ENCODE measurements at places on chromosomes 5 and 9. TPM values are rescaled to one million over a fixed set of nuclear protein-coding genes. Genes with fewer than 3 reads are reported as not detected.
A peak's percentile ranks its signal among the peaks of the same experiment; 100 is the strongest.

DNA sequence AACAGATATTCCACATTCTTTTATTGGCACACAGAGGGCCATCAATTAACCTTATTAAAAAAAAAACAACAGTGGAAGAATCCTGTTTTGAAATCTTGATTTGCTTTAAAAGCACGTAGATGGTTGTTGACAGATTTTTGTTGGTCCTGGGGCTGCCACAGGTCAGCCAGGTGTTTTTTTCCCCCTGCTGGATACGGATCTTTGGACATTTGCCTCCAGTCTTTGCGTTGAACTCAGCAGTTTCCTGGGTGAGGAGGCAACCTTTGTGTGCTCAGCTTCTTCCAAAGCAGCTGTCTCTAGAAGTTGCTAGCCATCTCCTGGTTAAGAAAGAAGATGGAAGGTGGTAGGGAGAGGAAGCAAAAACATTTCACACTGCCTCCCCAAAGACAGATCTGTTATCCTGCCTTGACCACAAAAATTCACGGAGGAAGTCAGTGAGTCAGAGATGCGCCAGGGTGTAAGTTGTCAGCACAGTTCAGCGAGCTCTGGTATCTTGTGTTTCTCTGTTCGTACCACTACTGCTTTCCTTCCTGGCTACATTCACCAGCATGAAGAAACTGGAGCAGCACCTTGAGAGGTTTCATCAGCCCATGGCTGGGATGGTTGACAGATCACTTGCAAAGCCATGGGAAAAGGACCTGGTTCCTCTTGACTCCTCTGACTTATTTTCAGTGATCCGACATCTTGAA lies 207.3 kb downstream of the ARHGAP26 start:
- peak; percentile 78 for DNase-seq

DNA sequence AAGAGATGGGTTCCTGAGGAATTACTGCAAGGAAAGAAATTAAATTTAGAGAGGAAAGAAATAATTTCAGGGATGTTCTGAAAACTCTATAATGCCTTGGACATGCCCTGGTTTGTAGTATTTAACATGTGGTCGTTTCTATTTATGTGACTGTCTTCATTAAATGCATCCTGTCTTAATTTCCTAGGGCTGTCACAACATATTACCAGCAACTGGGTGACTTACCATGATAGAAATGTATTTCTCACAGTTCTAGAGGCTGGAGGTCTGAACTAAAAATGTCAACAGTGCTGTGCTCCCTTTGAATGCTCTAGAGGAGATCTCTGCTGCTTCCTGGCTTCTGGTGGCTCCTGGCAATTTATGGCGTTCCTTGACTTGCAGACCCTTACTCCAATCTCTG lies 287.7 kb downstream of the FBXL7 start:
- no peak for DNase-seq

GRCh38 chr9:7316967-7317366 lies 482.6 kb downstream of the DMAC1 start:
- no peak for DNase-seq

GRCh38 chr9:136294437-136294836 lies 9.5 kb downstream of the CCDC187 start:
- DNase-seq: no peak

Gene ACOT12
- total RNA-seq: not detected

- no peak for DNase-seq
Observed at GRCh38 chr5:158727771-158728311, 371.9 kb downstream of the EBF1 start.

GRCh38 chr9:89853931-89854330 lies 249.1 kb downstream of the GADD45G start:
- no peak for DNase-seq

DNA sequence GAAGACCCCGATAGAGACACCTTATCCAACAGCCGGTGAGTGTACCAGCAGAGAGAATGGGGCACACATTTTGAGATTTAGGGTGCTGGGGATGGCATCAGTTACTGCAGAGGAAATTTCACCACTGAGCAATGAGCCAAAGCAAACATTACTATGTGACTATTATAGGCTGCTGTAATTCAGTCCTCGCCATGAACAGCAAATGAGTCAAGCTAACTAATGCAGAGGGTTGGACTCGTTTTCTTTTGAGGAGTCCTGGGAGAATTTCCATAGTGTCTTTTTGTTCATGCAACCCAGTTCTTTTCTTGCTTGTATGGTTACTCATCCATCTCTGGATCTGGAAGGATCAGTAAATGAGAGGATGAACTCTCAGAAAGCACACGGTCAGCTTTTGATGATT lies 323.8 kb downstream of the PSAT1 start:
- DNase-seq: no peak

GRCh38 chr5:168747987-168748777 lies 169.0 kb upstream of the PANK3 start:
- no peak for DNase-seq

DNA sequence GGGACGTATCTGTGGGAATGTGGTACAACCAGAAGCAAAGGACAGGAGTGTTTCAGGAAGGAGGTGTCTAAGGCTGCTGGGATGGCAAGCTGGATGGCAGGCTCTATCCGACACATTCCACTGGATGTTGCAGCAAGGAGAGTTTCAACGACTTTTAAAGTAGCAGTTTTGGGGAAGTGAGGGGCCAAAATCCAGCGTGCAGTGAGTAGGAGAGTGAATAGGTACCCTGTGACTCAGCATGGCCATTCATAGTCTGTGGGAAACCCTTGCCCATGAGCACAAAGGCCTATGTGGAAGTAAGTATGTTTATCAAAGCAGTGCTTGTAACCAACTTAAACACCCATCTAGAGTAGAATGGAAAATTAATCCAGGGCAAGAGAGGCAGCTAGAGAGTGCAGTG lies 664.7 kb downstream of the ACTL7B start:
- DNase-seq: no peak

Gene CCDC171
- total RNA-seq: 0.94 TPM

Gene CKMT2
- total RNA-seq: not detected

DNA sequence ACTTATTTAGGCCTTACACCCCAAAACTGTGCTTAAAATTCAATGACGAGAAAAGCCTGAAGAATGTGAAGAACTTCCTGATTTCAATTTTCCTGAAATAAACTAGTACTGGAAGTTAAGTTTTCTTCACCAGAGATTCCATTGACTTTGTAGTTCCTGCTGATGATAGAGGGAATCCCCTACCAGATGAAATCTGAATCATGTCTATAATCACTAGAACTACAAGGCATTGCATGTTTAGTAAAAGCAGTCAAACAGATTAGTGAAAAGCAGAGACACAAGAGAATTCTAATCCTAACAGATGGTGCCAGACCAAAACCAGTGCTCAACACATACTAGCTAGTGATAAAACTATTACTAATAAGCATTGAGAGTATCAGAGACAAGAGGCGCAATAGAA lies 130.0 kb downstream of the PDE4D start:
- no peak for DNase-seq

DNA sequence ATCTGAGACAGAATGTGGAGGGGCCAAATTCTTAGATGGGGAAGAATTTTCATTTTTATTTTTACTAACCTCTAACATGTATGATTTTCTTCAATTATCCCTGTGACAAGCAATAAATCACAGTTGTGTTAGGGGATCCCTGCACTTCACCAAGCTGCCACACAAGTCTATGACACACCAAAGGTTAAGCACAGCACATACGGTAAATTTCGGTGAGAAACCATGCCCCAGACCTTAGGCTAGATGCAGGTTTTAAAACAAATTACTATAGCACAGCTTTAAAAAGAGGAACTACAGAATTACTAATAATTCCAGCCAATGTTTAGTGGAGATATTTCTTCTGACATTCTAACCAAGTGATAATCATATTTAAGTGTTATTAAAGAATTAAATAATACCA lies 175.7 kb upstream of the RORB start:
- DNase-seq: no peak

DNA sequence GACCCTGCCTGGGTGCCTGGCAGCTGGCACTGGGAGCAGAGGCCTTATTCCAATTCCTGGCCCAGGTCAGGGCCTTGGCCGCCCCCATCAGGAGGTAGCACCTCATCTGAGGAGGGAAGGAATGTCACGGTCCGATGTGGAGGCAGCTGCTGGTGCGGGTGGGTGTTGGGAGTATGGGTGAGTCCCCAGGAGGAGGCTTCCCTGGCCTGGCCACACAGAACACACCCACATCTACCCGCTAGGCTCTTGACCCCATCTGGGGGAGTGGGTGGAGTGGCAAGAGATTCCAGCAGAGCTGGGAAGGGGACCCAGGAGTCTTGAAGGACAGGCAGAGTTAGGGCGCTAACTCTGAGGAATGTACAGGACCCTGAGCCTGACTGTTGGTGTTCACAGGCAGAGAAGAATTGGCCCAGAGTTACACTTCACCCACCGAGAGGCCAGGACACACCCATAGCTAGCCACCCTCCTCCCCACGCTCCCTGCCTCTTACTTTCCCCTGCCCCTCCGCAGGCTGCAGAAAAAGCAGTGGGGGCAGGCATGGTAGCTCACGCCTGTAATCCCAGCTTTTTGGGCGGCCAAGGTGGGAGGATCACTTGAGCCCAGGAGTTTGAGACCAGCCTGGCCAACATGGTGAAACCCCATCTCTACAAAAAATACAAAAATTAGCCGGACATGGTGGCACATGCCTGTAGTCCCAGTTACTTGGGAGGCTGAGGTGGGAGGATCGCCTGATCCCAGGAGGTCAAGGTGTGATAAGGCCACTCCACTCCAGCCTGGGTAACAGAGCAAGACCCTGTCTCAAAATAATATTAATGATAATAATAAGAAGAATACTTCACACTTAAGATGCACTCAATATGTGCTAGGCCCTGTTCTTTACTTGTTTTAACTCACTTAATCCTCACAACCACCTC lies 6.0 kb downstream of the OLFML2A start:
- no peak for DNase-seq

Gene TNC
- total RNA-seq: 68.9 TPM

DNA sequence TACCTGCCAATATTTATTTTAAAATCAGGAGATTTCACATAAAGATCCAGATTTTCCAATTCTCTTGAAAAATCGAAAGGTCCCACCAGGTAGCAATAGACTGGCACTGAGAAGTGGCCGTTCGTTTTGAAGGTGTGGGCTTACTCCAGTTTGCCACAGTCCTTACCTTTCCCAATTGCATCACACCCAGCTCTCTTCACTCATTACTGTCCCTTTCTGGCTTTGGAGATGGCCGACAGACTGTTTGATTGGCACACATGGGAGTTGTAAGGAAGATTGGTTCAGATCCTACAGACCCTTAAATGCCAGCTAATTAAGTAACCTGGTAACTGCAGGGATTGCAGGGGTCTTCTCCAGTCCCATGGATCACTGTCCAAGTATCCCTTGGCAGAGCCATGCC lies 68.7 kb upstream of the LARP1 start:
- DNase-seq: no peak

DNA sequence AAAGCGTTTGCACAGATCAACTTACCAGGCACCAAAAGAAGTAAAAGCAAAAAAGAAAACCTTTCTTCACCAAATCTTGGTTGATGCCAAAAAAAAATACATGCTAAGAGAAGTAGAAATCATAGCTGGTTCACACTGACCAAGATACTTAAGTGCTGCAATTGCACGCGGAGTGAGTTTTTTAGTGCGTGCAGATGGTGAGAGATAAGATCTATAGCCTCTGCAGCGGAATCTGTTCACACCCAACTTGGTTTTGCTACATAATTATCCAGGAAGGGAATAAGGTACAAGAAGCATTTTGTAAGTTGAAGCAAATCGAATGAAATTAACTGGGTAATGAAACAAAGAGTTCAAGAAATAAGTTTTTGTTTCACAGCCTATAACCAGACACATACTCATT lies 36.4 kb upstream of the CCDC152 start:
- DNase-seq: no peak

Gene OR2V2
- not detected for total RNA-seq

- DNase-seq: no peak
Observed at GRCh38 chr5:23740029-23740428, 232.6 kb downstream of the PRDM9 start.

DNA sequence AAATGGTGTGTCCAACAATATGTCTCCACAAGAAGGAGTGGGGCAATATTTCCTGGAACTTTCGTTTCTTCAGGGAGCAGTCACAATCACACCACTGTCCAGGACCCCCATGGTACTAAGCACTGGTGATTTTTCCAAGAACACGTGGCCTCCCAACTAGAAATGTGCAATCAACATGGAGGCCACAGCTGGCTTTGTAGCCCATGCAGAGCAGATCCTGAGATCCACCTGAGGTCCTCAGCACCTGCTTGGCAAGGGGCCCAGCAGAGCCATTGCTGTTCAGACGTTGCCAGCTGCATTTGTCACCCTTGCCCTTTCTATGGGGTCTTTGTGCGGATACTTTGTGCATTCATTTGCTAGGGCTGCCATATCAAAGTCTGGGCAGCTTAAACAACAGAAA lies 334.5 kb upstream of the IRX4 start:
- DNase-seq: no peak

Gene SEMA4D
- 12.3 TPM for total RNA-seq

- DNase-seq: no peak
Observed at GRCh38 chr5:109168151-109168550, 241.6 kb downstream of the PJA2 start.

- no peak for DNase-seq
Observed at GRCh38 chr9:132862533-132862932, 15.6 kb downstream of the AK8 start.

DNA sequence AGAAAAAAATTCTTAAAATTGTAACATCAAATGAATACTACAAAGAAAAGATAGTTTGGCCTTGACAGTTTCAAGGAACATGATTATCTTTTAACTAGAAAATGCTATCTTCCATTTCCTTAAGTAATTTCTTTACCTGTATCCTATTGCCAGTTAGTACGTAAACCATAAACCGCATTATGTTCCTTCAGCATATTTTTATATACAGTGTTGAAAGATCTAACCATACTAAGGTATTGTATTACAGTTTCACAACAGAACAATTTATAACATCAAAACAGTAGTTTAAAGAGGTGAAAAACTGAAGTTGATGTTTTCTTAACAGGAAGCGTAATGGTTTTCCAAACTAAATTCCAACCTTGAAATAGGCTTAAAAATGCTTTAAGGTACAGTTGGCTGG lies 45.1 kb downstream of the GLRX start:
- DNase-seq: no peak

- DNase-seq: no peak
Observed at GRCh38 chr9:89048616-89049015, 57.3 kb downstream of the S1PR3 start.

GRCh38 chr9:112777914-112778313 lies 27.4 kb downstream of the SNX30 start:
- peak; percentile 94 for DNase-seq

- DNase-seq: no peak
Observed at GRCh38 chr9:22053178-22053577, 44.1 kb upstream of the CDKN2B start.

Gene TAF1L
- not detected for total RNA-seq

Gene LCN15
- not detected for total RNA-seq

GRCh38 chr9:93517331-93517730 lies 59.1 kb upstream of the PHF2 start:
- DNase-seq: no peak

DNA sequence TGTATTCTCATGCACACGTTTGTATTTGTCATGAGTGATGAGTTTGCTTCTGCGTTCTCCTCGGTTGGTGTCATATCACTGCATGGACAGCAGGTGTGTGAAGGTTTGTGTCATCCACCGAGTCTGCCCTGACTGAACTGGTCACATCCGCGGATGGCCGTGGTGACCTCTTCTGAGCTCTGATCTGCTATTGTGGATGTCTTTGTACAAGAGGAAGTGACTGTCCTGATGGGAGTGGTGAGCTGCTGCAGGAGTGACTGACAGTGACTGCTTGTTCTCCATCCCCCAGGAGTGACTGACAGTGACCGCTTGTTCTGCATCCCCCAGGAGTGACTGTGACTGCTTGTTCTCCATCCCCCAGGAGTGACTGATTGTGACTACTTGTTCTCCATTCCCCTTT lies 69.9 kb downstream of the EHMT1 start:
- no peak for DNase-seq

Data from epithelial cell of proximal tubule (primary cell).